Stimulated activated CD4-positive, alpha-beta T cell treated with anti-CD3 and anti-CD28 coated beads, Interleukin-2, amount 100 ng/mL, for 24 hours (primary cell): ENCODE measurements at places on chromosomes 5 and 9.
A peak's percentile ranks its signal among the peaks of the same experiment; 100 is the strongest.

DNA sequence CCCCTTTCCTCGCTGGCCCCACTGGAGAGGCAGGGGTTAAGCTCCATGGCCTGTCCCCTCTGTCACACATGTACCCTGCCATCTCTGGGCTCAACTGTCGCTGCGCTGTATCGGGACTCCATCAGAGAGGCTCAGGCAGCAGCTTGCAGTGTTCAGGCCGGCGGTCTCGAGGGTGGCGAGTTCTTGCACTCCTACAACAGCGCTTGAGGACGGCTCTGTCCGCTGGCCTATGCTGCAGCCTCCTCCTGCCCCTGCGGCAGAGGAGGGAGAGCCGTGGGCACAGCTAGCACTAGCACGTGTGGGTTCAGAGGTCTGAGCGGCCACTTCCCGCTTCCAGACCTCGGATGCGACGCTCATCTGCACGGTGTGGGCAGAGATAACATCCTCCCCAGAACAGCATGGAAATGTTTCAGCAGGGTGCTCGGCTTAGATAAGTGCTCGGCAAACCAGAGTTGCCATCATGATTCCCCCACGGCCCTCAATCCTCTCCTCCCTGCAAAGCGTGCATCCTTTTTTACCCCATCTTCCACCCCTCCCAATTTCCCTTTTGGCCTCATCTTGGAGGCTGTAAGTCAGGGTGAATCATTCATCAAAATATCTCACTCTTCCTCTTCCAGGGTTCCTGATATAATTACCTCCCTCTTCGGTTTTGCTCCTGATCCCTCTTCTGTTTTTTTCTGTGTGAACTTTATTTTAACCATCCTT is 41.9 kb upstream of the FUBP3 start:
- DNase-seq: no peak

GRCh38 chr5:141657937-141658545 is 6.8 kb upstream of the FCHSD1 start:
- no peak for DNase-seq

DNA sequence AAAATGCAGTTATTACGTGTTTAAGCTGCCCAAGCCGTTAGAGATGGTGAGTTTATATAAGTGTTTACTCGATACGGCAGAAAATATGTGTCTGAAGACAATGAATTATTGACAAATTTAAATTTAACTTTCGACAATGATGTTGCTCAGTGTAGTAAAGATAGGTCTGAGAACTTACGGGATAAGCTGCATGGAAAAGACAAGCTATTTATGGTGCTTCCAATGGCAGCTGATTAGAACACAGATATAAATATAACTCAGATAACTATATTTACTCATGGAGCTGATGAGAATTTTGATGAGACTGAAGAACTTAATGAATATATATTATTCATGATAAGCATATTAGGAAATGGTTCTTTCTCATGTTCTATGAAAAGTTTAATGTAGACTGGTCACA is 139.3 kb downstream of the AUH start:
- no peak for DNase-seq

DNA sequence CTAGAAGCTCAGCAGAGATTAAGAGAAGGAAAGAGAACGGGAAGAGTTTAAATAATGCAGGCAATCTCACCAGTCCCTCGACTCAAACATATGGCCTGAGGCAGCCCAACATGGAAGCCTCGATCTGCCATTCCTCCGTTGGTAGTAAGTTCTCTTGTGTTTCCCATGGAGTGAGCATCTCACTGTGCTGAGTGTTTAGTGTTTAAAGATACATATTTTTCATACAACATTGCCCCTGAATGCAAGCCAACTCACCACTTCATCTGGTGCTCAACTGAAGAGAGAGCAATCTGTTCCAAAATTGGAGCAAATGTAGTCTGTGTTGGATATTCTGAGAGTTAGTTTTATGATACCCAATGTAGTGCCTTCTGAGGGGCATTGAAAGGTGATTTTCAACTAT is 171.5 kb upstream of the ATP10B start:
- no peak for DNase-seq

- DNase-seq: no peak
These were observed 461.3 kb upstream of the RORB start for GRCh38 chr9:74035786-74036185.

GRCh38 chr9:95096381-95096780 is 221.1 kb downstream of the FANCC start:
- no peak for DNase-seq

DNA sequence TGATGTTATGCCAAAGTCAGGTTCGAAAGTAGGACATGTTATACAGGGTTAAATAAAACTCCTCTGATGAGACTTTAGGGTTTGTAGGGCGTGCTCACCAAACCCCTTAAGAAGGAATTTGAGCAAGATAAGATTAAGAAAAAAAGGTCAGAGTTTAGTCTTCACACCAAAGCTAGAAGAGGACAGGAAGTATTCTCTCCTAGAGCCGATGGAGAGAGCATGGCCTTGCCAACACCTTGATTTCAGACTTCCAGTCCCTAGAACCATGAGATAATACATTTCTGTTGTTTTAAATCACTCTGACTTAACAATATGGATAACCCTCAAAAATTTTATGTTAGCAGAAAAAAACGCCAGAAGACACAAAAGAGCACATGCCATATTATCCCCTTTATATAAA is 16.3 kb upstream of the PLCXD3 start:
- no peak for DNase-seq

GRCh38 chr5:15620501-15620900 is 120.5 kb downstream of the FBXL7 start:
- DNase-seq: no peak

GRCh38 chr5:158958021-158958994 is 141.4 kb downstream of the EBF1 start:
- no peak for DNase-seq

- DNase-seq: no peak
These were observed 3.1 kb downstream of the GRXCR2 start for GRCh38 chr5:145869753-145870152.

DNA sequence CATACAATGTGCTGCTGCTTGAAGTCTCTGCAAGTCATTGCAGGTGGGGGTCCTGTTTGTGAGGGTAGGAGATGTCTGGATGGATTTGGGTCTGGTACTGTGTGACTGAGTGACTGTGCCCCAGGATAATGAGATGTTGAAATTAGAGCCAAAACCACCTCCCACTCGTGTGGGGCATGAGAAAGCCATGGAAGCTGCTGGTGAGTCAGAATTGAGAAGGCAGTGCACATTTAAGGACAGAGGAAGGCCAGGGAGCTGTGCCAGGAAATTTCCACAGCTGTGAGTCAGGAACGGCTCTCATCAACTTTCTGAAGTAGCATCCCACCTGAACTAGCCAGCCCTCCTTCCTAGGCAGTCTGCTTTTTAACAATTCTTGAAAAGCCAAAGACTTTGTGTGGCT is 229.8 kb downstream of the DRD1 start:
- DNase-seq: no peak

- DNase-seq: no peak
These were observed 511.3 kb downstream of the TLR4 start for GRCh38 chr9:118215549-118215948.

- no peak for DNase-seq
These were observed 21.9 kb upstream of the CNOT6 start for GRCh38 chr5:180472269-180472668.

GRCh38 chr5:126514558-126515141 is 80.4 kb downstream of the ALDH7A1 start:
- no peak for DNase-seq

DNA sequence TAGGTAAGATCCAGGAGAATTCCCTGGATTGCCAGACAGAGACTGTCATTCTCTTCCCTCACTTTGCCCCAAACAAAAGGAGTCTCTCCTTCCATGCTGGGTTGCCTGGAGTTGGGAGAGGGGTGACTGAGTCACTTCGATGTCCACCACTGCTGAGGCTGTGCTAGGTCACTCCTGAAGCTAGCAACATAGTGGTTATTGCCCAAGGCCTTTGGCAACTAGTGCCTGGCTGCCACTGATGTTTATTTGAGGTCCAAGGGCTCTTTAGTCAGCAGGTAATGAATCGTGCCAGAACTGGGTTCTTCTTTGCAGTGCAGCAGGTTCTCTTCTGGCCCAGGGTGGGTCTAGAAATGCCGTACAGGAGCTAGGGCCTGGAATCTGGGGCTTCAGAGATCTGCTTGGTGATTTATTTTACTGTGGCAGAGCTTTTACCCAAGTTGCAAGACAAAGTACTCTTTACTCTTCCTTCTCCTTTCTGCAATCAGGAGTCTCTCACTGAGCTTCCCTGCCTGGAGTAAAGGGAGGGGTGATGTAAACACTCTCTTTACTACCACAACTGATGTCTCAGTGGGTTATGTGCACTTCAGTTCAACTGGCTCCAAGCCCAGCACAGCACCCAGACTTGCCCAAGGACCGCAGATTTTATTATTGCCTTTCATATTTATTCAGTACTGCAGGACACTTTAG is 155.7 kb upstream of the SH3GL2 start:
- DNase-seq: no peak

GRCh38 chr9:137453643-137454081 is 5.5 kb downstream of the NSMF start:
- DNase-seq: peak; percentile 66

DNA sequence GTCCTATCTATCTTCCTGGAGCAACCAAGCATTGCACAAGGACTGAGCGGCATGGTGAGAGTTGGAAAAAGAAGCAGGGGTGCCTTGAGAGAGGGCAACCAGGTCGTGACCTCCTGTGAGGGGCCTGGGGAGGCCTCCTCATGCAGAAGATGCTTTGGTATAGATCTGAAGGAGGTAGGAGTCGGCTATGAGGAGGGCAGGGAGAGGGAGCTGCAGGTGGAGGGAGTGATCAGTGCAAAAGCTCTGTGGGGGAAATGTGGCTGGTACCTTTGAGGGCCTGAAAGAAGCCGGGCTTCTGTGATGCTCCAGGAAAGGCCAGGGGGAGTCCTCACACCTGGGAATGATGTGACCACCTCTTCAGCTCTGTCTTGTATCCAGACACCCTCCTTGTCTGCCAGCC is 3.6 kb upstream of the SLC25A48 start:
- DNase-seq: no peak

GRCh38 chr5:142627383-142628217 is 58.3 kb downstream of the FGF1 start:
- DNase-seq: no peak

DNA sequence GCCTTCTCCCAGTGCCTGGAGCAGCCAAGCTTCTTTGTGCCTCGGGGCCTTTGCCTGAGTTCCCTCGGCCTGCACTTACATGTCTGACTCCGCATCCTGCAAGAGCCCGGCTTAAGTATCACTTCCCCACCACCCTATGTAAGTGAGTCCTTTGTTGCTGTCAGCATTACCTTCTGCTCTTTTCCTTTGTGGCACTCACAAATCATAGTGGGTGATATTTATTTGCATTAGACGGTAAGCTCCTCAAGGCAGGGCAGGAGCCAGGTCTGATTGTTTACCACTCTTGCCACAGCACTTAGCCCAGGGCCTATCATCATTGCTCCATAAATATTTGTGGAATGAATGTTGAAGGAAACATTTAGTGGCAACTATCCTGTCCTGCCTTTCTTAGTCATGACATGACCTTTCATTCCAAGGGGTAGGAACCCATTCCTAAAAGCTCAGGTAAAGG is 4.8 kb downstream of the GM2A start:
- no peak for DNase-seq

- DNase-seq: no peak
These were observed 40.1 kb downstream of the ALG2 start for GRCh38 chr9:99181621-99182020.

GRCh38 chr5:17412760-17413671 is 85.0 kb upstream of the TAF11L2 start:
- no peak for DNase-seq

DNA sequence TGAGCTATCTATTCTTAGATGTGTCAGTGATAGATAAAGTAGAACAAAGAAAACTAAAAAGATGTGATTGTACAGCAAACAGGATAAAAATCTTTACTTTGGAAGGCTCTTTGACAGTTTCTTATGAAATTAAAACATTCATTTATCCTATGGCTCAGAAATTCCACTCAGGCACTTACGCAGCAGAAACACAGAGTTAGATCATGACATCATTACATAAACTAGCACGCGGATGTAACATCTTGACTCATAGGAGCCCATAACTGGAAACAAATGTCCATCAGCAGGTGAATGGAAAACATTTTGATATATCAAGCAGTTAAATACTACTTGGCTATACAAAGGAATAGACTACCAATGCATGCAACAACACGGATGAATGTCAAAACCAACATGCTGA is 45.3 kb downstream of the ICE1 start:
- no peak for DNase-seq

DNA sequence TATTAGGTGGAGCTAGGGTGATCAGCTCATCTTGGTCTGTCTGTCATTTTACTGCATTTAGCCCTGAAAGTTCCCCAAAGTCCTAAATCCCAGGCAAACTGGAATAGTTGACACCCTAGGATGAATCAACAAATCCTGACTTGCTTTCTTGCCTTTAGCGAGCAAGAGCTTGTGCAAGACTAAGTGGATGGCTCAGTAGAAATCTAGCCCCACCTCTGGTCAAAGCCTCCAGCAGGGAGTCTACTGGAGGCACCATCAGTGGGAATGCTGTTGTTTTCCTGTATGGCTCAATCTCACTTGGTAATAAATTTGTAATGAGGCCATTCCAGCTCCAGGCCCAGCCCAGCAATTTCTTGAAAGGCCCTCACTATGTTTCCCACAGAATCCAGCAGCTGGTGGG is 43.7 kb upstream of the TRPC7 start:
- DNase-seq: no peak

DNA sequence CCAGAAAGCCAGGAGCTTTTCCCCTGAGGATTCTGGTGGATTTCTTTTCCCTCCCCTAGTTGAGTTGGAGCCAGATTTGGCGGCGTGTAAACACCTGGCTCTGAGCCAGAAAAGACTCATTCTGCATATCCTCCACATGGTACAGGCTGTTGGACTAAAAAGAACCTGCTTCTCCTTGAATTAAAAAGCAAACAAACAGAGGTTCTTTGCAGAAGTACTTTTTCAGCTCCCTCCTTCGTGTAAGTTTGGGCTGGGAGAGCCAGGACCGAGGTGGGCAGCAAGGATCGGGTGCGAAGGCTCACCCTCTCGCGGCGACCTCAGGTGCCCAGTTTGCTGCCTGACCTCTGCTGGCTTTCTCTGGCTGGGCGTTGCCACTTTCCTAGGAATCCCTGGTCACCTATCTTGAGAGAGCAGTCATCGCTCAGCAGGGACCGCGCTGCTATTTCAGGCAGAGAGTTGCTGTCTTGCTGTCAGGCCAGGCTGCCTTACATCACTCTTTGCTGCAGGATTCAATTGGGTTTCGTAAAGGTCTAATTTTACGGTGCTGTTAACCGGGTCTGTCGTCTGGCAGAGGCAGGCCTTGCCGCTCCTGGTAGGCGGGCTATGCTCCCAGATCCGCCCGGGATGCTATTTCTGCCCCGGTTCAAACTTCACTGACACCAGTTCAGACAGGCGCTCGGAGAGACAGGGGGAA is 3.2 kb downstream of the PAPPA start:
- no peak for DNase-seq

- DNase-seq: no peak
These were observed 32.6 kb downstream of the SARDH start for GRCh38 chr9:133705576-133705975.

DNA sequence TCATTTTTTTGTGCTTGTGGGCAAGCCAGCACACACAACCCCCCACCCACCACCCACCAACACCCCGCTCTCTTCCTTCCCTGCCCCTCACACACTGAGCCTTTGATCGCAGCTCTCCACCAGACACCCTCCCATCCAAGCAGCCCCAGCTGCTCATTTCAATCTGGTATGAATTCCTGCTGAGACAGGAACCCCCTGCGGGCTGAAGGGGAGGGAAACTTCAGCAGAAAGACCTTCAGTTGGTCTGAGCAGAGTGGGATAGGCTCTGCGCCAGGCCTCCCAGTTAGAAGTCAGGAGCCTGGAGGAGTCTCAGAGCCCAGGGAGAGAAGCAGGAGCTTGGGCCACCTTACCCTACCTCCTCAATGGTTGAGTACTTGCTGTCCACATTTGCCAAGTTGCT is 7.2 kb downstream of the PCDHGC5 start:
- DNase-seq: no peak
